Activated T-helper 2 cell treated with anti-CD3 and anti-CD28 coated beads, Interferon-gamma antibody, Interleukin-2, Interleukin-4, amounts not matched to agents 10 μg/mL and 5 μg/mL and 100 μg/mL, durations not matched to agents 14 hours and 24 hours and 36 hours (primary cell): ENCODE measurements at places on chromosomes 2 and 18. TPM values are rescaled to one million over a fixed set of nuclear protein-coding genes. Genes with fewer than 3 reads are reported as not detected.

COL3A1 gene
- 0.16 and 0.43 TPM in 2 replicates for total RNA-seq

SERPINB4 gene
- total RNA-seq: not detected in 2 replicates

ST6GAL2 gene
- not detected in 2 replicates for total RNA-seq

CGREF1 gene
- 8.1 and 9.0 TPM in 2 replicates for total RNA-seq

SLC9A4 gene
- total RNA-seq: 0.09 TPM in 2 replicates

C2orf72 gene
- 0.32 and 0.96 TPM in 2 replicates for total RNA-seq

MAT2A gene
- total RNA-seq: 395 and 403 TPM in 2 replicates

RNF149 gene
- total RNA-seq: 50.4 and 54.9 TPM in 2 replicates

NCKAP5 gene
- total RNA-seq: not detected in 2 replicates

TBC1D8 gene
- total RNA-seq: 0.87 and 1.3 TPM in 2 replicates

NRP2 gene
- total RNA-seq: 59.9 and 61.7 TPM in 2 replicates

STARD7 gene
- 201 and 206 TPM in 2 replicates for total RNA-seq

KCNE4 gene
- total RNA-seq: not detected in 2 replicates

CDH2 gene
- total RNA-seq: 0.07 TPM in 1 of 2 replicates, not detected in the other

SLC66A3 gene
- total RNA-seq: 10.0 and 10.3 TPM in 2 replicates

MAPK4 gene
- not detected in 2 replicates for total RNA-seq

THSD7B gene
- not detected in 2 replicates for total RNA-seq

PLGLB2 gene
- 2.0 and 2.5 TPM in 2 replicates for total RNA-seq

CABYR gene
- total RNA-seq: 0.16 TPM in 2 replicates

IL36B gene
- total RNA-seq: not detected in 2 replicates

DCDC2C gene
- not detected in 2 replicates for total RNA-seq

CCDC85A gene
- total RNA-seq: not detected in 2 replicates

FMNL2 gene
- 14.0 and 14.3 TPM in 2 replicates for total RNA-seq

KRCC1 gene
- total RNA-seq: 17.5 and 18.7 TPM in 2 replicates

CNPPD1 gene
- 56.6 and 58.5 TPM in 2 replicates for total RNA-seq

ALPP gene
- not detected in 2 replicates for total RNA-seq

CCDC138 gene
- 13.6 and 14.1 TPM in 2 replicates for total RNA-seq

TUBA4B gene
- not detected in 2 replicates for total RNA-seq

ALPI gene
- total RNA-seq: not detected in 2 replicates

LGALSL gene
- total RNA-seq: 2.6 and 3.3 TPM in 2 replicates

ZNF407 gene
- total RNA-seq: 18.3 TPM in 2 replicates

WNT6 gene
- not detected in 2 replicates for total RNA-seq

SP140L gene
- total RNA-seq: 55.7 and 59.1 TPM in 2 replicates

HOXD3 gene
- total RNA-seq: not detected in 2 replicates

SPAST gene
- total RNA-seq: 18.4 and 18.5 TPM in 2 replicates

HJURP gene
- 50.5 and 52.4 TPM in 2 replicates for total RNA-seq

AQP12B gene
- not detected in 2 replicates for total RNA-seq

ALK gene
- total RNA-seq: not detected in 2 replicates

IFIH1 gene
- 14.5 and 16.1 TPM in 2 replicates for total RNA-seq

TUBB6 gene
- total RNA-seq: 54.2 and 57.2 TPM in 2 replicates

DNER gene
- total RNA-seq: not detected in 2 replicates

RNF144A gene
- 19.9 and 20.0 TPM in 2 replicates for total RNA-seq

TBR1 gene
- total RNA-seq: 0.02 TPM in 1 of 2 replicates, not detected in the other

ASXL3 gene
- not detected in 2 replicates for total RNA-seq
